ENCODE measurements at places on chromosomes 16 and 17.

GRCh38 chr16:77169650-77170236 is 21.2 kb upstream of the MON1B start:
- peak; percentile 30 for DNase-seq

DNA sequence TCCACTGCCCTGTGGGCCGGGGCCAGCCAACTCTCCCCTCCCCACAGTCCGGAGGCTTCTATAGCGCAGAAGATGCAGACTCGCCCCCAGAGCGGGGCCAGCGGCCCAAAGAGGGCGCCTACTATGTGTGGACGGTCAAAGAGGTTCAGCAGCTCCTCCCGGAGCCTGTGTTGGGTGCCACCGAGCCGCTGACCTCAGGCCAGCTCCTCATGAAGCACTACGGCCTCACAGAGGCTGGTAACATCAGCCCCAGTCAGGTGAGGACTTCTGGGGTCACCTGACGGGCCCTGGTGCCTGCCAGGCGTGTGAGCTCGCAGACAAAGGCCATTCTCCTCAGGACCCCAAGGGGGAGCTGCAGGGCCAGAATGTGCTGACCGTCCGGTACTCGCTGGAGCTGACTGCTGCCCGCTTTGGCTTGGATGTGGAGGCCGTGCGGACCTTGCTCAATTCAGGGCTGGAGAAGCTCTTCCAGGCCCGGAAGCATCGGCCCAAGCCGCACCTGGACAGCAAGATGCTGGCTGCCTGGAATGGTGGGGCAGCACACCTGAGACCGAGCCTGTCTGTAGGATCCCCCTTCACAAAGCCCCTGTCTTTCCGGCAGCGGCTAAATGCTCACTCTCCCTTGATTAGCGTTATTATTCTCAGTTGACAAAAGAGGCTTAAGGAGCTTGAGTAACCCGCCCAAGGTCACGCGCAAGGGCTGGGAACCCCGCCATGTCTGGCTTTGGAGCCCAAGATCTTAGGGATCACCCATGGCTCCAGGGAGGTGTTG is 3.9 kb downstream of the SPATA20 start:
- no peak for DNase-seq

DNA sequence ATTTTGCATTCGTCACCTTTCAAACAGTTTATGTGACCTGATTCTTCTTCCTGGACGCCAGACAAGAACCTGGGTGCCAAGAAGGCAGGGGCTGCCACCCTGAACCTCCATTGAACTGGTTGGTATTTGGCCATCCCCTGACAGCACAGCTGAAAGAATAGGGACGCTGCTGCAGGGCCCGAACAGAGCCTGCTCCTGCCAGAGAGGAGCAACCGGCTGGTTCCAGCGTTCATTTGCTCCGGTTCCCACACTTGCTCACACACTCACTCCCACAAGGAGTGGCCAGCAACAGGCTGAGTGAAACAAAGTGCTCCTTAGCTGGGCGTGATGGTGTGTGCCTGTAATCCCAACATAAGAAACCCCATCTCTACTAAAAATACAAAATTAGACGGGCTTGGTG is 14.9 kb downstream of the KRT9 start:
- DNase-seq: no peak

- DNase-seq: no peak
Measured at GRCh38 chr17:68578236-68578635, 22.9 kb downstream of the FAM20A start.

DNA sequence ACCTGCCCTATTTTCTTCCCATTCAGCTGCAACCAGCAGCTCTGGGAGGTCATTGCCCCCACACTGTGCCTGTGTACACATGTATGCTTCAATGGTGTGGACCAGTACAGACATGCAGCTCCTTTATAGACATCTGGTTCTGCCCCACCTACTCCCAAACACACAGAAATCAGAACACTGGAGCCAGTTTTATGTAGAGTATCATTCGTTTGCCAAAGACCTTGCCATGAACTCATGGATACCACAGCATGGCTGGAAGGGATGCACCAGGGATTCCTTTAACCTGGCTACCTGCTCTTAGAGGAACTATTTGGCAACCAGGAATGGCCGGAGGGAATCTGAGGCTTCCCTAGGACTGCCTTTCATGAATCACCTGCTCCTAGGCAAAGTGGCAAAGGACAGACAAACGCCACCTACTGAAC is 60.4 kb downstream of the ZFHX3 start:
- DNase-seq: no peak

- no peak for DNase-seq
Measured at GRCh38 chr16:23420011-23420410, 33.0 kb downstream of the COG7 start.

- DNase-seq: peak; percentile 33
Measured at GRCh38 chr16:69187446-69188235, 677 bp downstream of the SNTB2 start.

GRCh38 chr16:77393955-77394354 is 40.9 kb downstream of the ADAMTS18 start:
- no peak for DNase-seq

DNA sequence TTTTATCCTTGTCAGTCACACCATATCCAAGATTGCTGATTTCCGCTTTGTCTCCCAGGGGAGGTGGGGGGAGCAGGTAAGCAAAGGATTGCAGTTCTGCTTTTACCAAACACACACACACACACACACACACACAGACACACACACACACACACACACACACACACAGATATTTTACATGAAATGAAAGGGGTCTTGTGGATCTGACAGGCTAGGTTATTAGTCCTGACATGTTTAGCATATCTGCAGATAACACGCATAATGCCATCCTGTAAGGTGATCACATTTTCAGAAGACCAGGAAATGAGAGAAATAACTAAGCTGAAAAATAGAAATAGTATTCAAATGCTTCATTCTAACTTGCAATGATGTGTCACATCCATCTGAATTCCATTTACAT is 1113.3 kb downstream of the CDH8 start:
- no peak for DNase-seq

GRCh38 chr17:50785946-50786570 is 18.7 kb upstream of the ANKRD40CL start:
- no peak for DNase-seq

DNA sequence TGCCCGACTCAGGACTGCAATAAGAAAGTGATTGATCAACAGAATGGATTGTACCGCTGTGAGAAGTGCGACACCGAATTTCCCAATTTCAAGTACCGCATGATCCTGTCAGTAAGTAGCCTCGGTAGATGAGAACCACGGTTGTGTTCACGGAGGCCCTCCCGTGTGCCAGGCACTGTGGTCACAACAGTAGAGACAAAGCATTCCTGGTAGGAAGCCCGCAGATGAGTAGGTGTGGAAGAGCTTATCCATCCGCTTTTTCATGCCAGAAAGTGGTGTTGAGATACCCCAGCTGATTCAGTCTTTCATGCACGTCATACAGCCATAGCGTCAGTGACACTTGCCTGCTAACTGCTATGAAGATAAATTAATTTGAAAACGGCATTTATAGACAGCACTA is 58.9 kb downstream of the RPA1 start:
- no peak for DNase-seq

DNA sequence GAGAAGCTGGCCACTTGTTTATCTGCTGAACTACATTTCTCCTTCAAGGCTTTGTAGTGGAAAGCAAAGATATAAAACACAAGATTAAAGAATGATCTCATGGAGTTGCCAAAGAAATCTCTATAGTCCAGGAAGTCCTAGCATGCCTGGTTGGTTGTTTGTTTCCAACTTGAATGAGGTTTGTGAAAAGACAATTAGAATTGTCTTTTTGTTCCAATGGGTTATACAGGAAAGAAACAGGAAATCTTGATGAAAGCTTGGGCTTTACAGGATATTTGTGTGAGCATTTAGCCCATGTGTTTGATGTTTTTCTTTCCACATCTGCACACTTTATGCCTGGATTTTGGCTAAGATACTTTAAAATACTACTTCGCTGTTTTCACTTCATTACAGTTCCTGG is 273.4 kb downstream of the CEP112 start:
- no peak for DNase-seq

- DNase-seq: no peak
Measured at GRCh38 chr16:71830359-71830758, 15.4 kb upstream of the ATXN1L start.

DNA sequence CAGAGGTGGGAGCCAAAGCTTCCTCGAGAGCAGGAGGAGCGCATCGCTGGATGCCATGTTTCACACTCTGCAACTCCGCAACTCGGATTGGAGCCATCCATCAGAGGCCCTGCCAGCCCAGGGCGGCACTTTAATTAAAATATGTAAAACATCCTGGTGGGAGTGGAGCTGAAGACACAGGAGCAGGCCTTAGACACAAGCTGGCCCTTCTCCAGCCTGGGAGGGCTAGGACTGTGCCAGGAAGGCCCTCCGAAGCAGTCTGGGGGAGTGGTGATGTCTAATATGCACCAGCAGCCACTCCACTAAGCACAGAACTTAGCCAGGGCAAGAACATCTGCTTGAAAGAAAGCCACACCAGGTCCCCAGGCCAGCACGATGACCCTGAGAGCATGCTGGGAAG is 5.8 kb upstream of the CCDC182 start:
- no peak for DNase-seq

- no peak for DNase-seq
Measured at GRCh38 chr17:64177311-64178010, 47.5 kb upstream of the ERN1 start.

GRCh38 chr17:15332338-15332737 is 9.1 kb downstream of the TEKT3 start:
- no peak for DNase-seq

DNA sequence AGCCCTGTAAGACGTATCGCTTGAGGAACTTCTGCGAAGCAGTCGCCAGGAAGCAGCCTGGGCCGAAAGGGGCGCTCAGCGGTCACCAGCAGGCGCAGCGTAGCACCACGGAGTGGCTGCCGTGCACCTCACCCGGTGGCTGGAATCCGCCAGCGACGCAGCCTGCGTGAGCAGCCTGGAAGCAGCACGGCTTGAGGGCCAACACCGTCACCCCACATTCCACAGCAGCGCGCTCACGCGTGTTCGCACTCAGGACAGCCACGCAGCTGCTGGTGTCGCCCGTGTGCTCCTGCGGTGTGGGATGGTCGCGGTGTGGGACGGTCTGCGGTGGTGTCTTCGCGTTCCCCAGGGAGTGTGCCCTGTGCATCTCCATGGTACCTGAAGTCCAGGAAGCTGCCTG is 9.6 kb downstream of the UBE2I start:
- DNase-seq: no peak

- DNase-seq: no peak
Measured at GRCh38 chr17:52790359-52790955, 631.9 kb upstream of the CA10 start.

DNA sequence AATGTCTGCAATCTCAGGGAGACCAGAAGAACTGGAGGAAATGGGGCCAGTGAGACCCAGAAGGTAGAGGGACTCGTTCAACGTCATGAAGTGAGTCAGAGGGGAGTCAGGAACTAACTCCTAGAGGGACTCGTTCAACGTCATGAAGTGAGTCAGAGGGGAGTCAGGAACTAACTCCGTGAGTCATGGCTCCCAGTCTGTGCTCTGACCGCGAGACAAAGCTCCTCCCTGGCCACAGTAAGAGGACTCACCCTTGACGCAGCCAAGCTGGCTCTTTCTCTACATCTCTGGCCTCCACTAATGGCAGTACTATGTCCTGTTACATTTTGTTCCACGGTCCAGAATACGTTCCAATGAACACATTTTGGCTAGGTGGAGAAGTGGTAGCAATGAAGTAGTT is 902.5 kb downstream of the KCNJ2 start:
- no peak for DNase-seq

GRCh38 chr17:15436473-15437302 is 30.7 kb downstream of the CDRT4 start:
- peak; percentile 35 for DNase-seq

DNA sequence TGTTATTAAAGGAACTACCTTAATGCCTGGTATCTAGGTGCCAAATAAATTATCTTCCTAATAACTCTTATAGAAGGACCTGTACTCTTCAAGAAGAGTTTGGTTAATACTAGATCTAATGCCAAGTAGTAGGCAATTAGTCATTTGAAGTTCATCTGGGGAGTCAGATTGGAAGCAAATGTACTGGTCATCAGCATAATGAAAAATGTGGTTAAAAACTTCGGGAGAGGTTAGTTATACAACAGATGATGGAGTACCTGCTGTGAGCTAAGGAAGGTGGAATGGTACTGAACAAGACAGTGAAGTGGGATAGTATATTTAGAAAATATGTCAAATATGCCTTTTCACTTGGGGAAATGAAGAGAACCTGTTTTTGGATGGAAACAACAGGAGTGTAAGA is 49.2 kb downstream of the TNRC6A start:
- DNase-seq: no peak

DNA sequence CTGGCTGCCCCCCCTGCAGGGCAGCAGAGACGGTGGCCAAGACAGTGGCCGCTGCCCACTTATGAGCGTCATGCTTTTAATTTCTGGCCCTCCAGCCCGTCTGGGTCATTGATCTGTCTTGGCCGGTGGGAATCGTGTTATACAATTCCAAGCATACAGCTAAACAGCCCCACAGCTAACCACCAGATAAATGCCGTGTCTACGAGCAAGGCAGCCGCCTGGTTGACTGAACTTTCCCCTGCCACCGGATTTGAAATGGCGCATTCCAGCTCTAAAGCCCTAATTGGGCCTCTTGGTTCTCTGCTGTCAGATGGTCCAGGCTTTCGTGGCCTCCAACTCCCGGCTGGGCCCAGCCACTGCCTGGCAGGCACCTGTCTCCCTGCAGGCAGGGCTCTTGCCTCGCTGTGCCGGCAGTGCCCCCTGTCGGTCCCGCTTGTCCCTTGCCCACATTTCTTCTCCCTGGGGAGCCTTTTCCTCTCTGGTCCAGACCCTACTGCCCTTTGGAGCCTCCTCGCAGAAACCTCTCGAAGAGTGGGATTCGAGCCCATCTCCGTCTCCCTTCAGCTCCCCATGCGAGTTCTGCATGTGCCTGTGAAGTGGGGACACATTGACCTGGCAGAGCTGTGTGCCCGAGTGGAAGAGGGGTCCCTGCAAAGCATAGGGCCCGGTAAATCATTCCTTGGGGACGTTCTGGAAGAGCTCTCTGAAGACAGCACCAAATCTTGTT is 1.8 kb upstream of the RBFOX3 start:
- DNase-seq: no peak

GRCh38 chr16:86241681-86242080 is 268.6 kb upstream of the FOXF1 start:
- DNase-seq: no peak

DNA sequence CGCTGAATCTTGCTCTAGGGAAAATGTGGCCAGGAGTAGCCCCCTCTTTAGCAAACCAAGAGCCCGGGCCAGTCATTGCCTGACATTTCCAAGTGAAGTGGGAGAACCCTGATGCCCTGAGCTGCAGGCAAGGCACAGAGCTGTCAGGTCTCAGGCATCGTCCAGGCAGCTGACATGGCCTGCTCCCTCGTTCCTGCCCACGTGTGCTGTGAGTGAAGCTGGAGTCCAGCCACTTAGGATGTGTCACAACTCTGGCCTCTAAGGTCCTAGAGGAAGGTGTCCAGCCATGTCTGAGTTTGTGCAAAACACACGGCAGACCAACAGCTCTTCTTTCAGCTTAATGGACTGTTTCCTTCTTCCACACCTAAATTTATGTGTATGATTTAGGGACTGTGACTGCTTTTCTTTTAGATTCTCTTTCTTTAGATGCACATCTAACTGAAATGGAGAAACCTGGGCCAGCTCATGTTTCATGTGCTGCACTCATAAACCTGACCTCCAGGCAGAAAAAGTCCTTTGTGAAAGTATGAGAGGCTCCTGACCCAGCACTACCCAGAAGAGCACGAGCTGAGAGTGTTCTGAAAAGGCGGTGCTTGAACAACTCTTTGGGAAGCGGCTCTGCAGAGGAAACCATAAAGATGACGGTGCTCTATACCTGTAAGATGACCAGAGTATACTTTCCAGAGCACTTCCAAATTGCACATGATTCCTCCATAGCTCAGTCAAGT is 14.8 kb upstream of the LIMD2 start:
- no peak for DNase-seq
